Activated CD4-positive, alpha-beta memory T cell treated with anti-CD3 and anti-CD28 coated beads for 36 hours (primary cell): ENCODE measurements at places on chromosomes 7 and 10. TPM values are rescaled to one million over a fixed set of nuclear protein-coding genes. Genes with fewer than 3 reads are reported as not detected.

- no peaks in the 10 kb centered on the region for H3K27me3 ChIP-seq
- H3K36me3 ChIP-seq = no peaks in the 10 kb centered on the region
- no peaks in the 10 kb centered on the region for H3K4me1 ChIP-seq
- no peak overlapping the region for H3K4me3 ChIP-seq
Observed at GRCh38 chr7:37945336-37945735, 24.9 kb downstream of the EPDR1 start.

Gene FGF8
- total RNA-seq = not detected

- DNase-seq = no peak
- H3K4me3 ChIP-seq = no peak overlapping the region
- H3K4me1 ChIP-seq = peaks cover 41% of the 10 kb centered on the region
- no peaks in the 10 kb centered on the region for H3K36me3 ChIP-seq
- peaks cover 5% of the 10 kb centered on the region for H3K27me3 ChIP-seq
Observed at GRCh38 chr10:122492999-122493481, 31.7 kb downstream of the HTRA1 start.

Gene SPDYE8
- not detected for total RNA-seq

Gene PDE6C
- not detected for total RNA-seq

Gene SMO
- 0.21 TPM for total RNA-seq

- no peaks in the 10 kb centered on the region for H3K36me3 ChIP-seq
- no peak overlapping the region for H3K4me3 ChIP-seq
- H3K27ac ChIP-seq = no peak overlapping the region
- no peak for DNase-seq
- H3K4me1 ChIP-seq = no peaks in the 10 kb centered on the region
Observed at GRCh38 chr10:73968098-73968521, 29.8 kb upstream of the VCL start.

DNA sequence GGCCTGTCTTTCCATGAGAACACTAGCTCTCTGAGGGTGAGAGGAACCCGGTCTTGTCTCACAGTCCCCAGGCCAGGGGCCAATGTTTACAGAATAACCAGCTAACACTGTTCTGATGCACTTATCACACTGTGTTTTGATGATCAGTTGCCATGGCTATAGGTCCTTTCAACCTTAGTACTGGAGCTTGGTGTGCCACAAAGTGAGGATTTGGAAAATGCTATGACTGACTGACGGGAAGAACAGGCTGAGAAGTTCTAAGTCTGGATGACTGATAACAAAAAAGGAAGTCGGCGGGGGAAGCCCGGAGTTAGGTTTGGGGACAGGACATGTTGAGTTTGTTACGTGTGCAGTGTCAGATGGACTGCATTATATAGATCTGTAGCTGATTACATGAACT, 141.8 kb downstream of the CTTNBP2 start:
- no peak overlapping the region for H3K4me3 ChIP-seq
- peaks cover 5% of the 10 kb centered on the region for H3K27me3 ChIP-seq
- H3K36me3 ChIP-seq = no peaks in the 10 kb centered on the region
- no peak overlapping the region for H3K27ac ChIP-seq
- H3K4me1 ChIP-seq = no peaks in the 10 kb centered on the region

- H3K4me1 ChIP-seq = peaks cover 49% of the 10 kb centered on the region
- H3K4me3 ChIP-seq = peak overlapping the region; percentile 67
- H3K36me3 ChIP-seq = no peaks in the 10 kb centered on the region
- no peak for DNase-seq
- no peaks in the 10 kb centered on the region for H3K27me3 ChIP-seq
Observed at GRCh38 chr7:8177109-8177933, 84.6 kb downstream of the ICA1 start.

Gene FXYD4
- total RNA-seq = not detected

Gene CRPPA
- 0.53 TPM for total RNA-seq

Gene EFCAB10
- not detected for total RNA-seq

Gene ERVW-1
- not detected for total RNA-seq

DNA sequence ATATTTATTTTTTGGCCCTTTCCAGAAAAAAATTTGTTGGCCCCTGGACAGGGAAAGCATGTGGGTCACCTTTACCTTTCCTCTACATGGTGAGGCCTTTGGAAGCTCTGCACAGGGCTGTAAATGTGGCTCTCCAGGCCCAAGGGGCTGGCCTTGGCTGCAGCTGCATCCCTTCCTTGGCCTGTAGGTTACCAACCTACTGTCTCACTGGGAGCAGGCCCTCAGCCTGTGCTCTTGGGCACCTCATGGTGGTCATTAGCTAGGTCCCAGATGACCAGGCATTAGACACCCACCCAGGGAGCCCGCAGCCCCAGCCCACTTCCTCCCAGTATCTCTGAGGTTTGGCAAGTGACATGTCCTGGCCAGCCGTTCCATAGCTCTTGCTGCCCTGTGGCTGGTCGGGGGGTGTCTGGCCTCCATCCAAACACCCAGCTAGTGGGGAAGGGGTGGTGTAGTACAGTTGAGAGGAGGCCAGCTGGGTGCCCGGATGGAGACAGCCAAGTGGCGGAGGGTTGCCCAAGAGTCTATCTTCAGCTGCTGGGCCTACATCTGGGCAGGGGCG, 7.1 kb upstream of the CPA5 start:
- H3K27ac ChIP-seq = no peak overlapping the region
- no peaks in the 10 kb centered on the region for H3K27me3 ChIP-seq
- peaks cover 3% of the 10 kb centered on the region for H3K4me1 ChIP-seq
- H3K4me3 ChIP-seq = no peak overlapping the region

Gene MET
- total RNA-seq = 1.4 TPM

GRCh38 chr10:25388188-25388861, 213.5 kb downstream of the GPR158 start:
- H3K36me3 ChIP-seq = no peaks in the 10 kb centered on the region
- no peaks in the 10 kb centered on the region for H3K4me1 ChIP-seq
- no peak overlapping the region for H3K4me3 ChIP-seq
- H3K27me3 ChIP-seq = no peaks in the 10 kb centered on the region

DNA sequence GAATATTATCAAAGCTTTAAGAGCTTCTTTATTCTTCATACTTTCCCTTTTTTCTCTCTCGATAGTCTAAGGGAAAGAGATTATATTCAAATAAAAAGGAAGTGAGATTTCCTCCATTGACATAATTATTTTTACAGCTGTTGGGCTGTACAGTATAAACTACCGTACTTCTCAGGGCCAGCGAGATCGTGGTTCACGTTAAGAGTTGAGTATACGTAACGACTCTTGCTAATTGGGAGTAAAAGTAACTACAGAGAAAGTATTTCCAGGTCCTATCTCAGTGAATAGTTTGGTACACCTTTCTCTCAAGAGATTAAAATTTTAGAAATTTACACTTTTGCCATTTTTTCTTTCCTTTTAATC, 57.8 kb downstream of the INPP5F start:
- no peak for DNase-seq
- peaks cover 1% of the 10 kb centered on the region for H3K36me3 ChIP-seq
- no peak overlapping the region for H3K27ac ChIP-seq
- H3K4me1 ChIP-seq = peaks cover 17% of the 10 kb centered on the region

- no peak overlapping the region for H3K27ac ChIP-seq
- peaks cover 65% of the 10 kb centered on the region for H3K4me1 ChIP-seq
- H3K27me3 ChIP-seq = no peaks in the 10 kb centered on the region
- no peak overlapping the region for H3K4me3 ChIP-seq
- no peak for DNase-seq
Observed at GRCh38 chr10:61973906-61974305, 72.4 kb downstream of the ARID5B start.
